ENCODE measurements at places on chromosomes 12 and 14.

GRCh38 chr12:132710043-132710404 is 618 bp upstream of the PGAM5 start:
- DNase-seq = no peak

- DNase-seq = no peak
Measured at GRCh38 chr12:130179191-130179590, 16.9 kb downstream of the FZD10 start.

DNA sequence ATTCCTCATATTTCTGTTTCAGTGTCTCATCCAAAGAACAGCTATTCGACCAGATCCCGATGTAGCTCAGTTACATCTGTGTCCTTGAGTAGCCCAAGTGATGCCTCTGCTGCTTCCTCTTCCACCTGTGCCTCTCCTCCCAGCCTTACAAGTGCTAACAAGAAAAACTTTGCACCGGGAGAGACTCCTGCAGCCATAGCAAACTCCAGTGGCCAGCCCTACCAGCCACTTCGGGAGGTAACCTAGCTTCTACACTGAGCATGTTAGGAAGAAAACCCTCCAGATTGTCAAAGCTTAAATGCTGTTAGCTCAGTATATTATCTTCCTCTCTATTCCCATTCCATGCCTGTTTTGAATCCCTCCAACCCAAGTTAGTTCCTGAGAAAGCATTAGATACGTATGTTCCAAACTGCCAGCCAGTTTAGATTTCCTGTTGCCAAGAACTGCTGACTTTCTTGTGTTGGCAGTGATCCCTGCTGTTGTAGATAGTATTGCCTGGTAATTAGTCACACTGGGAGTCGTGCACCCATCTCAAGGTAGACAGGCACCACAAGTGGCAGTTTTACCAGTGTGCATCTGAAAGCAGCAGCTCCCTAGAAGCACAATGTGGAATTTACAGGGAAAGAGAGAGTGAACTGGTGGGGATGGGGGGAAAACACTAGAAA is 14.0 kb upstream of the KCNH3 start:
- no peak for DNase-seq

GRCh38 chr14:104603711-104604401 is 716 bp downstream of the TMEM179 start:
- DNase-seq = no peak

DNA sequence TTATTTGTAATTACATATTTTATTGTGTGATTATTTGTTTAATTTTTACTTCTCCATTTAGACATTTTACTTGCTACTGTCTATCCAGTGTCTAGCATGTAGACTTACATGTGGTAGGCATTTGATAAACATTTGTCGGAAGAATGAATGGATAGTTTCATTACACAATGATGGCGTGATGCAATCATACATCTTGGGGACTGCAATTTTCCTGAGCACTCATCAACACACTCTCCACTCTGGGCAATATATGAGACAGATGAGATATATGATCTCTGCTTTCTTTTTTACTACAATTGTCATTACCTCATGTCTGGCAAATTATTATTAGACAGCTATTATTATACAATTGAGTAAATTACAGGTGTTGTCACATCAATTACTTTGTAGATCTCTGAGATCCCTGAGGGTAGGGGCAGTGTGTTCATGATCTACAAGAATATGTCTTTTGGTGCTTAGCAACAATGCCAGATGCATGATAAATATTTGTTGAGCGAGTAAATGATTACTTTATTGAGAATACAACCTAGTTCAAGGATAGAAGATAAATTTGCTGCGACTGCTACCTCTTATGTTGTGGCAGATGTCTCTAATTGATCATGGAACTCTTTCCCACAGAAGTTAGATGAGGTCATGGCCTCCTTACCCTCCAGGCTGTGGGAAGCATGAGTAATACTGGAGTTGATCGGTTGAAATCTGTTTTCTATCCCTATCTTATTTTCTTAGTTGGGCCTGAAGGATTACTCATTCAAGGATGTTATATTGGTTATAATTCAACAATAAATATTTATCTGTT is 416.0 kb downstream of the LRIG3 start:
- DNase-seq = no peak

DNA sequence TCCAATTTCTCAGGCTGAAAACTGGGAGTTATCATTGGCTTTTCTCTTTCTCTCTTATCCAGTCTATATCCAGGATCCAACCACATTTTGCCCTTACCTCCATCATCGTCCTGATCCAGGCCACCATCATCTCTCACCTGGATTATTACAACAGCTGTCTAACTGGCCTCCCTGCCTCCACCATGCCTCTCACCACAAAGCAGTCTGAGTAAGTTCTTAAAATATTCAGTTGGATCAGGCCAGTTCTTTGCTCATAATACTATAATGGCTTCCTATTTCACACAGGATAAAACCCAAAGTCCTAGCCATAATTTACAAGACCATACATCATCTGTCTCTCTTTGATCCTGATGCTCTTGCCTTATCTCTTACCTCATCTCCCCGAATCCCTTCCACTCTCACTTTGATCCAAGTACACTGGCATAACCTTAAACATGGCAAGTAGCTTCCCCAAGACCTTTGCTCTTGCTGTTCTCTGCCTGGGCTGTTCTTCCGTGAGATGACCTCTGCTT is 133.4 kb upstream of the RAP1B start:
- DNase-seq = no peak

GRCh38 chr12:16726879-16727278 is 120.9 kb upstream of the LMO3 start:
- DNase-seq = no peak

DNA sequence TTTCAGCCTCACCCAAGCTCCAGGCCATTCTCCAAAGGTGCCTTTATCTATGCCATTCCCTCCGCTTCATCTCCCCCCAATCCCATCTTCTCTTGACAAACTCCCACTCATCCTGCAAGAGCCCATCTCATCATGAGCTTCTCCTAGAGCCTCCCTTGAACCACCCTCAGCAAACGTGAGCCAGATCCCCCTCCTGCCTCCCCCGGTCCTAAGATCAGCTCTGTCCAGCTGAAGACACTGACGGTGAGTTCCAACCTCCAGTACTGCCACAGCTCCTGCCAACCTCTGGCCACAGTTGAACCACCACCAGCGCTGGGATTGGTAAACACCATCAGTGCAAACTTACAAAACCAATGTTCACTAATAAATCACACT is 124.6 kb downstream of the BCL11B start:
- DNase-seq = no peak

GRCh38 chr12:66032739-66033138 is 97.8 kb downstream of the LLPH start:
- no peak for DNase-seq

DNA sequence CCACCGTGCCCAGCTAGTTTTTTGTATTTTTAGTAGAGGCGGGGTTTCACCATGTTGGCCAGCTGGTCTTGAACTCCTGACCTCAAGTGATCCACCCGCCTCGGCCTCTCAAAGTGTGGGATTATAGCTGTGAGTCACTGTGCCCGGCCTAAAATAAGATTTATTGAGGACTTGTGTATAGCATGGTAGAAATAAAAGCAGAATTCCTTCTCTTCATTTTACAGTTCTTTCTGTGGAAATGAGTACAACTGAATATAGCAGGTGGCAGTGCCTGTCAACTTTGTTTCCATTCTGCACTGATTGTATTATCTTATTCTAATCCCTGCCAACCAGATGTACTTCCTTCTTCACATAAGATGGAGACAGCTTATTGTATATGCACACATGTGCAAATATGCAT is 41.0 kb downstream of the DIP2B start:
- no peak for DNase-seq

DNA sequence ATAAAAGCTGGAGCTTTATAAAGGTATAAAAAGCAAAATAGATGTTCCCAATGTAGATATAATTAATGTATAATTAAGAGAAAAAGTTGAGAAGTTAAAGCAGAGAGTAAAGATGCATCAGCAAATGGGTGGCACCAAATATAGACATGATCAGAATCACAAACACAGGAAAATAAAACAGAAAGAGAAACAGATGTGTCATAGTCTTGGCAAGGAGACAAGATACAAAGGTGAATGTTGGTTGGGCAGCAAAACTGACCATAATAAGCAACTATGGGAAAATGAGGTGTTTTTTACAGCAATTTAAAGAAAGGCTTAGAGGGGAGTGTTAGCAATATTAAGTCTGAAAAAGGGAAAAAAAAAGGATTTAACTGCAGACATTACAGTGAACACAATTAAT is 135.4 kb upstream of the CLEC14A start:
- no peak for DNase-seq

DNA sequence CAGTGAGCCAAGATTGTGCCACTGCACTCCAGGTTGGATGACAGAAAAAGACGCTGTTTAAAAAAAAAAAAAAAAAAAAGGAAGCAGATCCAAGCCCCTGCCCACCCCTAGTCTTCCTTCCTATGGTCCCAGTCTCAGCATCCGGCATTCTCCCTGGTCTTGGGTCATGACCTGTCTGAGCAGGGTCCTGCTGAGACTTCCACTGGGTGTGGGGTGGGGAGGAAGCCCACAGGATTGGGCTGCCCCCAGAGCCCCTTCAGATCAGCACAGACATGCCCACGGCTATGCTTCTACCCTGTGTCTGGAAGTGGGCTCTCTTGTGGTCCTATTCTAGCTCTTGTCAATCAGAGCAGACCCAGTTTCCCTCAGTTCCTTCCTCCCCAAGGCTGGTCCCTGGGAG is 12.6 kb upstream of the PLEK2 start:
- DNase-seq = no peak

DNA sequence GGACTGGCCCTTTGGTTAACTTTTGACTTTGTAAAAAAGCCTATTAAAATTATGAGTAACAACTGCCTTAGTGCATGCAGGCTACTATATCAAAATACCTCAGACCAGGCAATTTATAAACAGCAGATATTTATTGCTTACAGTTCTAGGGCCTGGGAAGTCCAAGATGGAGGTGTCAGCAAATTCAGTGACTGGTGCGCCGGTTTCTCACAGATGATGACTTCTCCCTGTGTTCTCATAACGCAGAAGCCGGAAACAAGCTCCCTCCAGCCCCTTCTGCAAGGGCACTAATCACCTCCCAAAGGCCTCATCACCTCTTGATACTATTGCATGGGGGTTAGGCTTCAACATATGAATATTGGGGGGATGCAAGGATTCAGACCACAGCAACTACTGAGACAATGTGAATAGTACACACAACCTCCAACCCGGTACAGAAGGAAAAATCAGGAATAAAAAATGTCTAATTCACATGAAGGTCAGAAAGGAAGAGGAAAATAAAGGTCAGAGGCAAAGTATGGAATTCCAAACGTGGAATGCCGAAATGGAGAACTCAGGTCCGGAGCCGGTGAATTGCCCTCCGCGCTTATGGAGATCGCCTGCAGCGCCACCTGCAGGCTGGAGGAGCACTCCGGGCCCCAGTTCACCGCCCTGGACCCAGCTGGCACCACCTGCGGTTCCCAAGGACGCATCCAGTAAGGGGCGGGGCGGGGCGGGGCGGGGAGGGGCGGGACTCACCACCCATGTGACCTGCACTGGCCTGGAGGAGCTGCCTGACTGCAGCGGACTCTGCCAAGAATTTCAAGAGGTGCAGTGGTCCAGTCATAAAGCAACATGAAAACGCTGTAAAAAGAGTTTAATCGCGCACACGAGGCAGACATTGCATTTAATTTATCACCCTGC is 203.4 kb downstream of the KIF26A start:
- DNase-seq = no peak

GRCh38 chr12:112216223-112216622 is 90.9 kb downstream of the TRAFD1 start:
- DNase-seq = no peak

GRCh38 chr12:30529489-30530269 is 166.0 kb downstream of the IPO8 start:
- DNase-seq = no peak

- peak; percentile 37 for DNase-seq
Measured at GRCh38 chr14:65961004-65961403, 525.2 kb upstream of the CCDC196 start.

DNA sequence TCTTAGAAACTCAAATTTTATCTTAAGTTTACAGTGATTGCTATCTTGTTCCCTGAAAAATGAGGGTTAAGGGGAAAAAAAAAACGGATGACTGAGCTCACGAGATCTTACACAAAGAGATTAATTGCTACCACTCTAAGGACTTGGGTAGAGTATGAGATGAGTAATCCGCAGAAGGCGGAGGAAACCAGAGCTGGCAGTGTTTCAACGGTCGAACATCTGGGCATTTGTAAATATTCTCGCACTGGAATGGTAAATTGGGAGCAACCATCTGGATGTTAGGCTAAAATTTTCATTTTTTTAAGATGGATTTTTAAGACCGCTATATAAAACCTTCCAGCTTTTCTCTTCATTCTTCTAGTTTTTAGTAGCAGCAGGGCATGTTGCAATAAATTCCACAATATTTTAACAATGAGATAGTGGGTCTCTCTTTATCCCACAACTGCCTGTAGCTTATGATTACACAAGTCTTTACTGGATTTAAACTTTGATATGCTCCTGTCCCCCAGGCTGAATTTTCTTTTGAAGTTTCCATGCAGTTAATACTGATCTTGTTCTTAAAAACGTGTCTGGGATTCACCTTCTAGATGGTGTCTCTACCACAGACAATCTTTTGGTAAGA is 1324.1 kb downstream of the AACS start:
- DNase-seq = no peak

Measured in stimulated activated CD8-positive, alpha-beta memory T cell treated with anti-CD3 and anti-CD28 coated beads, Interleukin-7, amount 100 ng/mL, for 4 hours (primary cell).